ENCODE measurements at places on chromosomes 7 and 10.

DNA sequence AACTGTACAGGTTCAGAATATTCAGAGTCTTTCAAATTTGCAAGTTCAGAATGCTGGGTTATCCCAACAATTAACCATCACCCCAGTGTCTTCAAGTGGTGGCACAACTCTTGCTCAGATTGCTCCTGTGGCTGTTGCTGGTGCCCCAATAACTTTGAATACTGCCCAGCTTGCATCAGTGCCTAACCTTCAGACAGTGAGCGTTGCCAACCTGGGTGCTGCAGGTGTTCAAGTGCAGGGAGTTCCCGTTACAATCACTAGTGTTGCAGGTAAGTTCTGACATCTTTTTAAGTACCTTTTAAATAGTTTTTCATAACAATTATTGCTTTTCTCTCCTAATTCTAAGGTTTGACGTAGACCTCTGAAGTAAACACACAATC lies 2.7 kb downstream of the SP4 start:
- no peak for DNase-seq

DNA sequence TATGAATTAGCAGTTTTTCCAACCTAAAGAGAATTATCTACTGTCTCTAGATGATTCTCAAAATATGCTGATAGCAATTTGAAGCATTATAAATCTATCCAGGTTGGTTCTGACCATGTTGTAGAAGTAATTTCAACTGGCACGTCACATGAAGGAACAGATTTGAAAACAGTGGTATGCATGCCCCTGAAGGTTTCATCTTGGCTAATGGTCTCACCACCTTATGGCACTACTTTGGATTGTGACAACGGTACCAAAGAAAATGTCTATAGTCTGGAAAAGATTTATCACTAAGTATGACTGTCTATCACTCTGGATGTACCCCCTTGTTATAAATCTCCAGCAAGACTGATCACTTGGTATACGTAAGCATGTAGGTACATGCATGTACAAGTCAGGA lies 723.1 kb upstream of the GALNT17 start:
- no peak for DNase-seq

GRCh38 chr7:30465811-30466180 lies 12.8 kb downstream of the NOD1 start:
- no peak for DNase-seq

DNA sequence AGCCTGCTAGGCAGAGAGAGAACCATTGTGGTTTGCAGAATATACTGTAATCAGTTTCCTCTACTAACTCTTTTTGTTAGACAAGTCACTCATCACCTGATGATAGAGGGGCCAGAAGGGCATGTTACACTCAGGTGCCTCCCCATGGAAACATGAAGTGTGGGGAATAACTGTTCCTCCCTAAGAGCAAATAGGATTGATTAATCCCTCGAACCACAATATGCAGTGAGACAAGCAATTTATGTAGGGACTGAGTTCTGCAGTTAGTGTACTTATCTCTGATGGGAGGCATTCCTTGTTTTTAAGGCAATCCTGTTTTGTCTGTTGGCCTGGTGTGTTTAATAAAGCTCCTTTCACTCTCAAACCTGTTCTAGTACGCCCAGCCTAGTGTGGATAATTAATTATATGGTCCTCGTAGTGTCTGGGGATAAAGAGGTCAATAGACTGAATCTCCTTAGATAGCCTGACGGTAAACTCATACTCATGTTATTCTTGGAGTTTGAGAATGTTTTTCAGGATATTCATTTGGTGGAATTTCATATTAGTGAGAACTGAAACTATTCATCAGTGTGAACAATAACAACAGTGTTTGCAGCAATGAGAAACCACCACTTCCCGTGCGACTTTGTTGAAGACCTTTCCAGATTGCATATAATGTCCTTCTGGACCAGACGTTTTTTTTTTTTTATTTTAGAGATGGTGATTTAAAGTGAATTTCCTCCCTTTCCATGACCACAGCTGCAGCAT lies 344.8 kb upstream of the FZD8 start:
- no peak for DNase-seq

GRCh38 chr10:92575961-92576360 lies 2.1 kb upstream of the IDE start:
- no peak for DNase-seq

DNA sequence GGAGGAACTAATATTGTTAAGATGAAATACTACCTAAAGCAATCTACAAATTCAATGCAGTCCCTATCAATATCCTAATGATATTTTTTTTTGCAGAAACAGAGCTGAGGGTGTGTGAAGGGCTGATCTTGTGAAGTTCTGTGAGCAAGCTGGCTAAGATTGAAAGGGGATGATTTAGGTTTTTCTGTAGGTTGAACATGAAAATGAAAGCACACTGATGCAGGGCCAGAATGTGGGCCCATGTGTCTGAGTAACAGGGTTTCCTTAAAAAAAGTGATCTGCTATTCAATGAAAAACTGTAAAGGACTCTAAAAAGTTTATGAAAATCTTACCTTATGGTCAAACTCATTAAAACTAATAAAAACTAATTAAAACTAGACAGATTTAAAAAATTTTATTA lies 47.4 kb downstream of the GRB10 start:
- no peak for DNase-seq

DNA sequence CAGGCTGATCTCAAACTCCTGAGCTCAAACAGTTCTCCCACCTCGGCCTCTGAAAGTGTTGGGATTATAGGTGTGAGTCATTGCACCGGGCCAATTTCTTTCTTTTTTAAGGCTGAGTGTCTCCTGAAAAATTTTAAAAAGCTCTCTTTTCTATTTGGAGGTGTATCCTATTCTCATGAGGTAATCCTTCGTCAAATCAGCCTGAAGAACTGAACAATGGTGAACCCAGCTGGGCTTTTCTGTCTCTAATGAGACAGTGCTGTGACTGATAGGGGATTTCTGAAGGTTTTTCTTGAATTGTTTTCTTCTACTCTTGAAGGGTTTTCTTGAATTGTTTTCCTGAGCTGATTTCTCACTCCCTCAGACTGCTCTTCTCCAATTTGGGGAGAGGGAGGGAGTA lies 30.9 kb upstream of the CALU start:
- no peak for DNase-seq

- no peak for DNase-seq
Observed at GRCh38 chr10:3400348-3400747, 227.8 kb upstream of the PITRM1 start.

DNA sequence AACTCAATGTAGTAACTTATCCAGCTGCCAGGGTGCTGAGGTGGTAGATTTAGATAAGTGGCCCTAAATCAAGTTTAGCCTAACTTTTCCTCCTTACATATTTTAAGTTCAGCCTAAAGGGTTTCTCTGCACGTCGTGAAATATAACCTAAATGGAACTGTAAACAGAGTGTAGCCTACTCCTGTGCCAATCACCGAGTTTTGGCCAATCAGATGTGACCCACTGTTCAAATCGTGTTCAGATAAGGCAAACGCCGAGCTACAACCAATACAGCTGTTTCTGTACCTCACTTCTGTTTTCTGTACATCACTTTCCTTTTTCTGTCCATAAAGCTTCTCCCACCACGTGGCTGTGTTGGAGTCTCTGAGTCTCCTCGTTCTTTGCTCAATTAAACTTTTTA lies 904.2 kb upstream of the POT1 start:
- DNase-seq, result no peak

- no peak for DNase-seq
Observed at GRCh38 chr10:108443636-108444035, 1279.1 kb upstream of the SORCS1 start.

GRCh38 chr7:78563191-78563590 lies 764.6 kb downstream of the PHTF2 start:
- DNase-seq, result no peak

GRCh38 chr10:70804421-70804808 lies 11.3 kb upstream of the SGPL1 start:
- DNase-seq, result no peak

GRCh38 chr7:138395763-138396162 lies 64.3 kb upstream of the TRIM24 start:
- DNase-seq, result no peak

GRCh38 chr7:115477193-115477651 lies 553.3 kb downstream of the TFEC start:
- DNase-seq, result no peak

- DNase-seq, result no peak
Observed at GRCh38 chr7:21526007-21526406, 16.8 kb upstream of the DNAH11 start.

- DNase-seq, result no peak
Observed at GRCh38 chr7:1814089-1814811, 144.2 kb downstream of the ELFN1 start.

DNA sequence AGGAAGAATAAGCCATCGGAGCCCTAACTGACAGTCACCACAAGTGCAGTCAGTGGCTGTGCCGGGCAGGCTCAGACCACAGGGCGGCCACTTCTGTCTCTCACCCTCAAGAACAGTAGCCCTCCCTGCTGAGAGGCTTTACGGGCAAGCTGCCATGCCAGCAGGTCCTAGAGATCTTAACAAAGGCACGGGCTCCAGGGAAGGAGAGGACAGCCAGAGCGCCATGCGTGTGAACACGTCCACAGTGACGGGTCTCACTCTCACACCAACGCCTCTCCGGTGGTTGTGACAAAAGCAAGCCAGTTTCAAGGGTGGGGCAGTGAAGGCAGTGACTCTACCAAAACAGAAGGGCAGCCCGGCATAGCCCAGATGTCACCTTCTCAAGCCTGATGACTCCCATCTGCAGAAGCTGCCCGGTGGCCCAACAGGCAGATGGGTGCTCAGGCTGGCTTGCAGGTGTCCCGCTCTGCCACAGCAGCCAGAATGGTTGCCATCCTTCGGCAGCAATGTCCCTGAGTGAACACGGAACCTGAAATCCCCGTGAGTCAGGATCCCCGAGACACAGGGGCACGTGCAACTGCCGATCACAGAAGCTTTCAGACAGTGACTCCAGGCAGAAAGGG lies 102.0 kb downstream of the FAM53B start:
- no peak for DNase-seq

DNA sequence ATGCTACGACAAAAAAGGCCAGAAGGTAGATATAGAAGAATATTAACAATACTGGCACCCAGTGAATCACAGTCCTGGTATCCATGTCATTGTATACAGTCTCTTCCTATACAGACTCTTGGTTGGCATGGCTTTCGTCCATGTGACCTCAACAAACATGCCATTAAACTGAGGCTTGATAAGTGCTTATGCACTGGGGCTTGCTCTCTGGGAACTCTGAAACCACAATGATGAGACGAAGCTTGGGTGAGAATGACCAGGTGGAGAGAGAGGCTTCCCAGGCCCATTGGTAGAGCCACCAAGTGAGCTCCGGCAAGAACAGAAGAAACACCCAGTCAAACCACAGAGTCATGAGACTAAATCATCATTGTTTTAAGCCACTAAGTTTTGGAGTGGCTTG lies 33.2 kb downstream of the PNPLA8 start:
- no peak for DNase-seq

DNA sequence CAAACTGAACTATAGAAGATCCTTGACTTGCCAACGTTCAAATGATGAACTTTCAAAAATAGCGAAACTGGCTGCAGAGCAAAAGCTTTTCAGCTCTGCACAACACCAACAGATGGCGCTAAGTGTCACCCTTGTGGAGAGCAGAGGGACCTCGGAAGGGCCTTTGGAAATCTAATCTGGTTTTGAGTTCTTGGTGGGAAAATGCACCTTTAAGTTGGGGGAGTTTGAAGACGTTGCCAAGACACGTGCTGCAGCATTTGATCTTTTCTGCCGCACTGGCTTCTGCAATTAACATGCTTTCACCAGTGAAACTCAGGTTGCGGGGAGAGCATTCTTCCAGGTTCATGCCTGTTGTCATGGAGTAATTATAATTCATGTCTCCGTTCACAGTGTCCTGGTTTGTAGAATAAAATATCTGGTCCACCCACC lies 26.3 kb upstream of the WDR11 start:
- DNase-seq, result no peak

- DNase-seq, result no peak
Observed at GRCh38 chr7:70480927-70481569, 650.9 kb upstream of the GALNT17 start.

- no peak for DNase-seq
Observed at GRCh38 chr7:27117887-27118491, 12.6 kb downstream of the HOXA4 start.

GRCh38 chr10:53064614-53065013 lies 292.0 kb upstream of the MBL2 start:
- DNase-seq, result no peak

DNA sequence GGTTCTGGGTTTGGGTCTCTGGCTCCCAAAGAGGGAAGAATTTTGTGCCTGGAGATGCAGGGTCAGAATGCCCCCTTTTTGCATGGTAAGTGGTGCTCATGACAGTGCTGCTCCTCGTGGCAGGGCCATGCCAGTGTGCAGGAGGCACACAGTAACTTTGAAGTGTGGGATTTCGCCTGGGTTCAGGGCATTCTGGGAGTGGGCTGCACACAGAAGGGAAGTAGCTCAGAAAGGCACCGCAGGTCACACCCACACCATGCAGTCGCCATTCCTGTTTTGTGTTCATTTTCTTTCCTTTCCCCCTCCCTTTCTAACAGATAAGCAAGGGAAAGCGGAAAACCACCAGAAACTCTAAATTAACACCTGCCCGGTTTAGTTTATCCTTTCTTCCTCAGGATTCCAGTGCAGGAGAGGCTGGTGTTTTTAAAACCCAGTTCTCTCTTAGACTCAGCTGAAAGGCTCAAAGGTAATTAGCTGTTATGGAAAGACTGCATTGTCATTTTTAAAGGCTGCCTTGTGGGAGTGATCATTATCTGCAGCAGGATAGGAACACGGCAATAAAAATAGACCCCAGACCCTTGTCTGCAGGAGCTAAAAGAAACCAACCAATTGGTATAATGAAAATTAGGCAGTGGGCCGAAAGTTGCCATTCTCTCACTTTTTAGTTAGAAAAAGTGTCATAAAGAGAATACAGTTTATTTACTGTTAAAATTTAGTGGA lies 50.2 kb downstream of the EEPD1 start:
- DNase-seq, result no peak

DNA sequence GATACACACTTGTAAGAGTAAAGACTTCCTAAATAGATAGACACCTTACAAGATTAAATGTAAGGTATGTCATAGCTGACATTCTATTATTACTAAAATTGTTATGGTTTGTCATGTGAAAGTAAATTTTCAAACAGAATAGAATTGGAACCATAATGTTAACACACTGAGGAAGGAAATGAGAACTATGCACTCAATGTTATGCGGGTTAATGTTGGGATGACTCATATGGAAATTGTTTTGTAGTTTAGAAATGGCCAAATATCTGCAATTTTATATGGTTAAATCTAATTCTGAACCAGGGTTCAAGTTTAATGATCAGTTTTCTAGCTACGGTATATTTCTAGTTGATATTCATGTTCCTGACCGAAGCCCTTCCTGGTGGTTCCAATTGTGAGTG lies 214.2 kb upstream of the ADO start:
- DNase-seq, result no peak

DNA sequence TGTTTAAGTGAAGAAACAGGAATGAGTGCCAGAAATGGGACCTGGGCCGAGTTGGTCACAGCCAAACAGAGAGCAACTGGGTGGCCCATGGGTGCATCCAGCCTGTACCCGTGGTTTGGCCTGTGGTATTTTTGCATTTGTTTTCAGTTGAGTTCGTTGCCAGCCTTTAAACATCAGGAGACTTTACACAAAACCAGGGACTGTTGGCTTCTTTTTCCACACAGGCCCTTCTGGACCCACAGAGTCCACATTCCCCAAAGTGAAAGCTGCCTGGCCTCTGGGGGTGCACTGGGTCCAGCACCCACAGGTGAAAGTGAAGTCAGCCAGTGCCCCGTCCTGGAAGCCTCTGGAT lies 54.1 kb upstream of the TNS3 start:
- no peak for DNase-seq

Measured in effector CD4-positive, alpha-beta T cell (primary cell).